NCI-H524 treated with DMSO at 0.1 percent for 48 hours (cell line): ENCODE measurements at places on chromosomes 13 and 19.

DNA sequence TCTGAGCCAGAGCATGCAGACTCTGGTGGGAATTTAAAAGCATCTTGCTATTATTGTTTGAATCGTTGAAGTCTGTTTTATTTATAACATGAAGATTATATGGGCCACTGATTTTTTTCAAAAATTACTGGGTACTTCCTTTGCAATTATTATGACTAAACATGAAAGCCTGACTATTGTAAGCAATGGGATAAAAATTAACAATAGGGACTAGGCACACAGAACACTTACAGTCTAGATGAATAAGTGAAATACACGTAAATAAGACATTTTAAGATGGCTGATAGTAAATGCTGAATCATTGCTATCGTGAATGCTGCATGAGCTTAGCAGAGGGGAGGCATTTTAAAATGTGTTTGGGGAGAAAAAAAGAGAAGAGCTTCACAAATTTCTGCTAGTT lies 81.0 kb upstream of the MAB21L1 start:
- no peak for DNase-seq

DNA sequence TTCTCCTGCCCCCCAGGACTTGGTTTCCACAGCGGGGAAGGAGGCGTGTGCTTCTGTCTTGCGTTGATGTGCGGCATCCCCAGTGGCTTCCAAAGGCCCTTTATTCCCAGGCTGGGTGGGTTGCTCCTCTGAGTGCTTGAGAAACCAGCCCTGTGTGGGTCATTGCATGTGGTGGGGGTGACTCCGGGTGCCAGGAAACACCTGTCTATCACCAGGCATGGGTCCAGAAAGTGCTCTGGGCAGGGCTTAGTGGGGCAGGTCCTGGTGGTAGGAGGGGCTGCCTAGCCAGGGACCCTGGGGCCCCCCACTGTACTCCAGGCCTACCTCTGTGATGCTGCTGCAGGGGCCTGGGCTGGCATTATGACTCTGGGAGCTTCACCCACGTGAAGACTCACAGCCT lies 9.6 kb downstream of the DDA1 start:
- DNase-seq, result no peak

GRCh38 chr19:34824686-34825085 lies 51.7 kb upstream of the ZNF599 start:
- DNase-seq, result no peak

DNA sequence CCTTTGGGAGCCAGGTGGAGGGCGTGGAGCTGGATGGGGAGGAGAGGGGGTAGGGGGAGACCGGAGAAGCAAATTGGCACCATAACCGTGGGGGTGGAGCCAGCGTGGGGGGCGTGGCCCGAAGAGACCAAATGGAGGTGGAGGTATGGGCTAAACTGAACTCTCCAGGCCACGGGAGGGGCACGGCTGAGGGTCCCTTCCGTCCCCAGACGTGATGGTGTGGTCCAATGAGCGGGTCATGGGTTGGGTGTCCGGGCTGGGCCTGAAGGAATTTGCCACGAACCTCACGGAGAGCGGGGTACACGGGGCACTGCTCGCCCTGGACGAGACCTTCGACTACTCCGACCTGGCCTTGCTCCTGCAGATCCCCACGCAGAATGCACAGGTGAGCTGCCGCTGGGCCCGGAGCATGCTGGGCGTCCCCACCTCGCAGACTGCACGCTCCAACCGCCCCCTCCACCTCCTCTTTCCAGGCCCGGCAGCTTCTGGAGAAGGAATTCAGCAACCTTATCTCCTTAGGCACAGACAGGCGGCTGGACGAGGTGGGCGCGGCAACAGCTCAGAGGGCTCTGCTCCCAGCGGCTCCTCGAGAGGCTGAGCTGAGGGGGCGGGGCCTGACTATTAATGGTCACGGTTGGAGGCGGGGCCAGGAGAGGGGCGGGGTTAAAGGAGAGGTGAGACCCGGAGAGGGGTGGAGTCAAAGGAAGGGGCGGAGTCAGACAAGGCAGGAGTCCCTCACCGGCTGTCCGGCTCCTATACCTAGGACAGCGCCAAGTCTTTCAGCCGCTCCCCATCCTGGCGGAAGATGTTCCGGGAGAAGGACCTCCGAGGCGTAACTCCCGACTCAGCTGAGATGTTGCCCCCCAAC lies 6.2 kb downstream of the HRC start:
- DNase-seq, result peak; percentile 78

- DNase-seq, result no peak
Observed at GRCh38 chr19:29663861-29664752, 1.2 kb upstream of the PLEKHF1 start.

DNA sequence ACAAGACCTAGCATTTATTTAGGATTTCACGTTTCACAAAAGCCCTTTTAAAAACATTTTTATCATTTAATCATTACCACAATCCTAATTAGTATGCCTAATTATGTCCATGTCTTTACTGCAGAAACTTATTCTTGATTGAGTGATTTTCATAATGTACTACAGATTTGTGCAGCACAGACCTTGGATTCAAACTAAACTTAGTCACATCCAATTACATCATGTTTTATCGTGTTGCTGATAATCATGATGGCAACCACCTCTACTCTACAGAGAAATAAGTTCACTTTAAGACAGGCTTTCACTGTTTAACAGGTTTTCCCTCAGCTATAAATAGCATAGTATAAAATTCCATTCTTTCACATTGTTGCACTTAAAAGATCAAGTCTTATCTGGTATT lies 240.9 kb upstream of the RFC3 start:
- no peak for DNase-seq

DNA sequence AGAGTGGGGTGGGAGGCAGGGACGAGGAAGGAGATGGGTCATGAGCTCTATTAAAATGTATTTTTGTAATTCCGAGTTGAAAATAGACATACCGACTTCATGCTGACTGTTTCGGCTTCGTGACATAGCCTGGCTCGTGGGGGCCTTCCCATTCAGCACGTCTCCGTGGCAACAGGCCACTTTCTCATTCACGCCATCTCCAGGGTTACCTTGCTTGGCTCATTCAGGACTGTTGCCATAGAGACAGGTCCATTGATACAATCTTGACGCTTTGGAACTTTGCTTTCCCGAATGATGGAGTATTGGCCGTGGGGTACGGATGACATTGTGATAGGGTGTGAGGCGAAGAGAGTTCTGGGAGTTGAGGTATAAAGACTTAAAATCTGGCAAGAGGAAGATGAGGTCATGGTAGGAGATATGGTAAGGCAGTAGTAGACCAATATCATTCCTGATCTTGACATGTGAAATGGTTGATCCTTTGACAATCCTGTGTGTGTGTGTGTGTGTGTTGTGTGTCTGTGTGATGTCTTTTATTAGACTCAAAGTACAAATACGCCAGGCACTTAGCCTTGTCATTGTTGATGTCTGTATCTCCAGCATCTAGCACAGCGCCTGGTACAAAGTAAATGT lies 97.3 kb downstream of the CACNA1A start:
- no peak for DNase-seq

GRCh38 chr19:5003781-5004180 lies 34.9 kb downstream of the KDM4B start:
- no peak for DNase-seq

- DNase-seq, result no peak
Observed at GRCh38 chr13:80469853-80470381, 129.0 kb upstream of the SPRY2 start.

DNA sequence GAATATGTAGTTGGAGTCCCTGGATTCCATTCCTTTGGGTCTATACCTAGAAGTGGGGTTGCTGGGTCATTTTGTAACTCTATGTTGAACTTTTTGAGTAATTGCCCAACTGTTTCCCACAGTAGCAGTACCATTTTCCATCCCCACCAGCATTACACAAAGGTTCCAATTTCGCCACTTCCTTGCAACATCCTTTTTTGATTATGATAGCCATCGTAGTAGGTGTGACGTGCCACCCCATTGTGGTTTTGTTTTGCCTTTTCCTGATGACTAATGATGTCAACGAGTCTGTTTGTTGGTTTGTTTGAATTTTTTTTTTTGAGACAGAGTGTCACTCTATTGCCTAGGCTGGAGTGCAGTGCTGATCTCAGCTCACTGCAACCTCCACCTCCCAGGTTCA lies 3.3 kb upstream of the PEX11G start:
- no peak for DNase-seq

- no peak for DNase-seq
Observed at GRCh38 chr13:84896128-84896527, 903.1 kb downstream of the SLITRK6 start.

GRCh38 chr13:24540236-24541126 lies 27.9 kb upstream of the PARP4 start:
- DNase-seq, result no peak

- no peak for DNase-seq
Observed at GRCh38 chr19:3142292-3142670, 6.4 kb downstream of the GNA15 start.

GRCh38 chr19:38441657-38442348 lies 8.3 kb downstream of the RYR1 start:
- no peak for DNase-seq

DNA sequence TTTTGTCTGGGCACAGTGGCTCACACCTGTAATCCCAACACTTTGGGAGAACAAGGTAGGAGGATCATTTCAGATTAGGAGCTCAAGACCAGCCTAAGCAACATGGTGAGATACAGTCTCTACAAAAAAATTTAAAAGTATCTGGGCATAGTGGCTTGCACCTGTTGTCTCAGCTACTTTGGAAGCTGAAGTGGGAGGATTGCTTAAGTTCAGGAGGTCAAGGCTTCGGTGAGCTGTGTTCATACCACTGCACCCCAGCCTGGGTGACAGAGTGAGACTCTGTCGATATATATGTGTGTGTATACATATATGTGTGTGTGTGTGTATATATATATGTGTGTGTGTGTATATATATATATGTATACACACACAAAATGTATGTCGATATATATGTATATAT lies 833.0 kb downstream of the PCDH9 start:
- DNase-seq, result no peak

- DNase-seq, result peak; percentile 1
Observed at GRCh38 chr13:111658145-111659100, 338.0 kb downstream of the TEX29 start.

GRCh38 chr19:41261474-41262190 lies 2.5 kb upstream of the HNRNPUL1 start:
- no peak for DNase-seq

- DNase-seq, result no peak
Observed at GRCh38 chr13:100305398-100305797, 216.5 kb downstream of the PCCA start.

DNA sequence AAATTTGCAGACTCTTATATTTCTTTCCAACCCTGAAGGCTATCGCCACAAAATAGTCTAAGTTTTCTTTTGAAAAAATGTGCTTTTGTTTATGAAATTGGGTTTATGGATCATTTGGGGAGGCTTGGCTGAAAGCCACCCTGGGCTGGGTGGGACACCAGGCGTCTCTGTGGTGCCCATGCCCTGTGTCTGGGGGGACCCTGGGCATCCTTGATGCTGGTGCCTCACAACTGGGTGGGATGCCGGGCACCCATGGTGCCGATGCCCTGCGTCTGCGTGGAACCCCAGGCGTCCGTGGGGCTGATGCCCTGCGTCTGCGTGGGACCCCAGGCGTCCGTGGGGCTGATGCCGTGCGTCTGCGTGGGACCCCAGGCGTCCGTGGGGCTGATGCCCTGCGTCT lies 105.0 kb downstream of the RAB20 start:
- DNase-seq, result no peak

- DNase-seq, result no peak
Observed at GRCh38 chr13:102400675-102401145, 1.1 kb downstream of the FGF14 start.

GRCh38 chr13:91572944-91573598 lies 174.7 kb downstream of the GPC5 start:
- no peak for DNase-seq

DNA sequence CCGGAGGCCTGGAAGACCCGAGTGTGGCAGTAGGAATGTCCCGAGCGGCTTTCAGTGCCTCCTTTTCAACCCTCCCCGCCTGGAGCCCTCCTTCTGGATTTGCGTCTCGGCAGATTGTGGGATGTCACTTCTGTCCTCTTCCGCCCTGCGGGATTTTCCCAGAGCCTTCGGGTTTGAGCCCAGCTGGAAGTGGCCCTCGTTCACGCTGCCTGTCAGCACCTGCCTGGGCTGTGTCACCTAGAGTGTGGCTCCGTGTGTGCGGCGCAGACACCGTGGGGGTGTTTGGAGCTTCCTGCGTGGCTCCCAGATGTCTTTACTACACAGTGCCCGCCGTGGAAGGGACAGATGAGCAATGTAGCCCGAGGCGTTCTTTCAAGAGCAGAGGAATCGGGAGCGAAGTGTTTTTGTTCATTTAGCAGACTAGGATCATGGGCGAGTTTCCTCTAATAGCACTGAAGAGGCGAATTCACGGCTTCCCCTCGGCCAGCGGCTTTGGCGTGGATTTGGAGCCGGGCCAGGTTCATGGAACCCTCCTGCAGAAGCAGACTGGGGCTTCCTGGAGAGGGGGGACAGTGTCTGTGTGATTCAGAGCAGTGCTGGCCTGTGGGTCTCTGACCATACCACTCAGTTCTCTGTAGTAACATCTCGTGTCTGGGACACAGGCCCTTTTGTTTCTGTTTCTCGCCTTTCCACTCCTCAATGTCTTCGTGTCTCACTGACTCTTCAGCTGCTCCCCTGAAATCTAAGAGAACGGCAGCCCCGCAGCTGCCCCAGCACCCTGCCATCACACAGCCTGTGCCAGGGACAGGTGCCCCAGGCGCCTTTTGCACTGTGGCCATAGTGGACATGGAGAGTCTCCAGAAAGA lies 68.0 kb downstream of the KDM4B start:
- DNase-seq, result peak; percentile 57

DNA sequence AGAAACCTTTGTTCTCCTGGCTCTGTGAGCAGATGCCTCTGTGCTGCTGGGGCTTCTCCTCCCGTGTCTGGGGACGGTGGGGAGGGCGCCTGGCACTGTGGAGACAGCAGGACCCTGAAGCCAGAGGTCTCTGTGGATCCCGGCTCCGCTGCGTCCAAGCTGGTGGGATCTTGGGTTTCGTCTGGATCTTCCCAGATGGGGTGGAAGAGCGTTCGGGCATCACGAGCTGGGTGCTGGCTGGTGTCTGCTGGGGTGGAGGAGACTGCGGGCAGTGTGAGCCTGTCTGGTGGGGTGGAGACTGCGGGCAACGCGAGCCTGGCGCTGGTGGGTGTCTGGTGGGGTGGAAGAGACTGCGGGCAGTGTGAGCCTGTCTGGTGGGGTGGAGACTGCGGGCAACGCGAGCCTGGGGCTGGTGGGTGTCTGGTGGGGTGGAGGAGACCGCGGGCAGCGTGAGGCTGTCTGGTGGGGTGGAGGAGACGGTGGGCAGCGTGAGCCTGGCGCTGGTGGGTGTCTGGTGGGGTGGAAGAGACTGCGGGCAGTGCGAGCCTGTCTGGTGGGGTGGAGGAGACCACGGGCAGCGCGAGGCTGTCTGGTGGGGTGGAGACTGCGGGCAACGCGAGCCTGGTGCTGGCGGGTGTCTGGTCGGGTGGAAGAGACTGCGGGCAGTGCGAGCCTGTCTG lies 5.6 kb downstream of the TEX29 start:
- no peak for DNase-seq

DNA sequence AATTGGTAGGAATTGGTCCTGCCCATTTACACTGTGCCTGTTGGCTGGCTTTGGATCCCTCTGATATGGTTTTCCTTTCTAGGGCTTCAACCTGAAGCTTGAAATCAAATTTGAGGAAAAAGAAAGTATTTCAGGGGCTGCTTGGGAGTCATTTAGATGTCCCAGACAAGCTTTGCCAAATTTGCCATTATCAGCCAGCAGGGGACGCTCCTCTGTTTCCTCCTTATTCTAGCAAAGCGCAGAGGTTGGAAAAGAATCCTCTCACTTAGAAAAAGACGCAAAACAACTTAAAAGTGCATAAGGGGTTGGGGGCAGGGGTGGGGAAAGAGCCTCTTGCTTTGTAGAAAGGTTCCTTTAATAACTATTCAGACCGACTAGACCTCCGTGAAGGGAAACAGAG lies 1211.1 kb upstream of the PCDH20 start:
- DNase-seq, result no peak

GRCh38 chr19:8324186-8325050 lies 3.1 kb downstream of the RPS28 start:
- no peak for DNase-seq
